ENCODE measurements at places on chromosomes 5 and 9.

GRCh38 chr5:170750791-170751190 is 32.7 kb upstream of the GABRP start:
- no peak for DNase-seq

GRCh38 chr9:116149844-116150243 is 3.7 kb upstream of the PAPPA start:
- no peak for DNase-seq

DNA sequence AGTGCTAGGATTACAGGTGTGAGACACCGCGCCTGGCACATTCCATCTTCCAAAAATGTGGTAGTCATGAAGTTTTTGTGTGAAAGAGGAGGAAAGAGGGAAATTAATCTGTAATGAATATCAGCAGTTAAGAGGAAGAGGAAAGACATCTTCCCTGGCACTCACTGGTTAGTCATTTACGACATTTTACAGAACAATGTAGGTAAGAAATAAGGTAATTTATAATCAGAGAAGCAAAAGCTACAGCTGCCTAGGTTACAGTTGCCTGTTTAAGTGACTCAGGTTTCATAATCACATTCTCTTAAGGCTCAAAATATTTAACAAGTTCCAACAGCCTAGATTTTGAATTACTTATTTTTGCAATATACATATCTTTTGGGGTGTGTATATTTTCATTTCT is 26.9 kb downstream of the CNOT6 start:
- DNase-seq, result no peak

DNA sequence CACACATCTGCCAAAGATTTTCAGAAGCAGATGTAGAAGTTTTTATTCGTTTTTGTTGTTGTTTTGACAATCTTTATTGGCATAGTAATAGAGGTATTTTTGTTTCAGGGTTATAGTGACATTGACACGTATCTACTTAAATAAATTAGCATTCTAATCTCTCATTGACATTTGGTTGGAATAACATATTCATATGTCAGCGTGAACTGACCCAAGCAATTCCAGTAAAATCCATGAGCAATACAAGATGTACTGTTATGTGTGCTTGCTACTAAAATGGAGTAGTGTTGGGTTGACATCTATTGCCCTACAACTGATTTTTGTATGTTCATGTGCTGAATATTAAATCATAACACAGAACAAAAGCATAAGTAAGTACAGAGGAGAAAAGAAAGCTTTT is 284.4 kb upstream of the SMC2 start:
- no peak for DNase-seq

GRCh38 chr5:5387192-5387591 is 35.3 kb upstream of the ICE1 start:
- no peak for DNase-seq

DNA sequence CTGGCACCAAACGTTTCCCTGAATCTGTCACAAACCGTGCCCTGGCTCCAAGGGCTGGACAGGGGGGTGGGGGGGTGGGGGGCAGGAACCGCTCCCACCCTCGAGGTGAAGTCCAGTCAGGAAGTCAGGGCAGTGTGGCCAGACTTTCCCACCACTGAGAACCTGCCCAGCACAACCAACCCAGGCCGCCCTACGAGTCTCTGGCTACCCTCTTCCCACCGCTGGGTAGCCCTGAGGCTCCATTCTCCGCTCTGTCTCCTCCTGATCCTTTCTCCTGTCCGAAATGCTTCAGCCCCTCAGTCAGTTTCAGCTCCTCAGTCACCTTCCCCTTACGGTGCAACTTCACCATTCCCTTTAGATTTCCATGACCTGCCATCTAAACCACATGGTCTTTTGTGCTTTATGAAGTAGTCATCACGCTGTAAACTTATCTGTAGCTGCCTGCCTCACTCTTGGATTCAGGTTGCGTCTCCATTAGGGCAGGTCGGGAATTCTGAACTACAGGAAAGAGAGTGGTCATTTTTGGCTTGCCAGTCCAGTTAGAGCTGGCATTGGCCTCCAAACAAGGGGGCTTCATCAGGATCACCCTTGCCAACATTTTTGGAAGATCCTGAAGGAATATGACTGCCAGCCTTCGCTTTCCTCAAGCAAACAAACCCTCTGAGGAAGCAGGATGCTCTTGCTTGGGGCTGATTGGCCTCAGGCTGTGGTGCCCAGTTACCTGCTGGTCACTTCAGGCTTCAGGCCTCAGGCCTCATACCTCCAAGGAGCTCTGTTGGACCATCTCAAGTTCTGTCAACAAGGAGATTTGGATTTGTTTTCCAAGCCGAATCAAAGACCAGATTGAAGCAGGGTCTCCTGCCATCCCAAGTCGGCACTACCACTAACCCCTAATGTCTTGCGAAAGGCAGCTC is 794 bp upstream of the DCAF12 start:
- no peak for DNase-seq

- no peak for DNase-seq
These were observed 552.4 kb upstream of the MEF2C start for GRCh38 chr5:89435347-89435746.

GRCh38 chr5:138659561-138659960 is 84.4 kb upstream of the HSPA9 start:
- no peak for DNase-seq

DNA sequence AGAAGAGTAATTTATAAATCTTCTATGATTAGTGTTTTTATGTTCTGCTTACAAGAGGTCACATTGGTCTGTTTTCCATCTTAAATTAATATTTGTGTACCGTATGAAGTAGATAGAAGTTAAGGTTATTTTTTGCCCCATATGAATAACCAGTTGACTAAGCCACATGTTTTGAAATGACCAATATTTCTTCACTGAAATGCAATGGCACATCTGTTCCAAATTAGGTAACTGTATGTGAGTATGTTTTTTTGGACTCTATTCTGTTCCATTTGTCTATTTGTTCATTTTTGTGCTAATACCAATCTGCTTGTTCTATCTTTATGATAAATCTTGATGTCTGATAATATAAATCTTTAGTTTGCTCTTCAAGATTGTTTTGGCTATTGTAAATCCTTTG is 17.7 kb downstream of the JAK2 start:
- DNase-seq, result no peak

DNA sequence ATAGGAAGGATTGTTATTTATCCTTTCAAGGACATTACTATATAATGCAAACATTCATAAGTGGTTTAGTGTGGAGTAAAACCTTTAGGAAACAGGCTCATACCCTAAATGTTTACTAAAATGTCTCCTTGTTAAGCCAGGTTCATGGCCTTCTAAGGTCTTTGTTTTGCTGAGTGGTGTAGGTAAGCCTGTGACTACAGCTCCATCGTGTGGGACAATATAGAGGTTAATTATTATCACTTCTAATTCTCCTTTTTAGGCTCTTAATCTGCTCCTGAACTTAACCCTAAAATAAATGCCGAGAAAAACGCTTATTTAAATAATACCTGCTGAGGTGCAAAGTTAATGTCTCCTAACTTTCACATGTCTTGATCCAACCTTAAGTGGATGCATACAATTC is 43.8 kb downstream of the SPINK5 start:
- DNase-seq, result no peak

GRCh38 chr9:90546200-90546599 is 96.4 kb downstream of the DIRAS2 start:
- no peak for DNase-seq

DNA sequence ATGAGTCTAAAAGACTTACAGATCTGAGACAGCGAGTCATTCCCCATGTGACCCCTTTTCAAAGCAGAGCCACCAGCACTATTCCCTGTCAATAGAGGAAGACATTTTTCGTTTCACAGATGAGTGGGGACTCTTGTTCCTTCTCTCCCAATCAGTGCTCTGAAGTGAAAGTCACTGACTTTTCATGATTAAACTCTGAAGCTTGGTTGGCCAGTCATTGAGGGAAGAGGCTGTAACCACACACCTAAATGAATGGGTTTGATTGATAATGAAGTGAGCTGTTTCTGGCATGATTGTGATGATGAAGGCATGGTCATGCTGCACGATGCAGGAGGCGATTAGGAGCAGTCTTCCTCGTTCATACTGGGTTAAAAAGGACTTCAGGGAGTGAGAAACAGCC is 171.9 kb downstream of the ZNF462 start:
- no peak for DNase-seq

GRCh38 chr5:170362102-170362501 is 27.1 kb downstream of the KCNMB1 start:
- no peak for DNase-seq
